NCI-H446 (cell line): ENCODE measurements at places on chromosomes 2 and 18.
A peak's percentile ranks its signal among the peaks of the same experiment; 100 is the strongest.

- no peak for DNase-seq
These were observed 514.9 kb downstream of the SUCLG1 start for GRCh38 chr2:83944191-83944590.

- DNase-seq, result no peak
These were observed 129.5 kb downstream of the RND3 start for GRCh38 chr2:150357770-150358467.

GRCh38 chr18:3480827-3481573 lies 31.0 kb downstream of the TGIF1 start:
- DNase-seq, result no peak

GRCh38 chr18:10228326-10228725 lies 226.1 kb upstream of the APCDD1 start:
- peak; percentile 25 for DNase-seq

GRCh38 chr2:171522788-171523087 lies 464 bp downstream of the CYBRD1 start:
- no peak for DNase-seq

- no peak for DNase-seq
These were observed 40.1 kb downstream of the RHOB start for GRCh38 chr2:20487030-20487391.

- DNase-seq, result no peak
These were observed 592 bp downstream of the ZNF397 start for GRCh38 chr18:35241448-35241804.

- DNase-seq, result no peak
These were observed 46.5 kb downstream of the IL1RL2 start for GRCh38 chr2:102233132-102233884.

DNA sequence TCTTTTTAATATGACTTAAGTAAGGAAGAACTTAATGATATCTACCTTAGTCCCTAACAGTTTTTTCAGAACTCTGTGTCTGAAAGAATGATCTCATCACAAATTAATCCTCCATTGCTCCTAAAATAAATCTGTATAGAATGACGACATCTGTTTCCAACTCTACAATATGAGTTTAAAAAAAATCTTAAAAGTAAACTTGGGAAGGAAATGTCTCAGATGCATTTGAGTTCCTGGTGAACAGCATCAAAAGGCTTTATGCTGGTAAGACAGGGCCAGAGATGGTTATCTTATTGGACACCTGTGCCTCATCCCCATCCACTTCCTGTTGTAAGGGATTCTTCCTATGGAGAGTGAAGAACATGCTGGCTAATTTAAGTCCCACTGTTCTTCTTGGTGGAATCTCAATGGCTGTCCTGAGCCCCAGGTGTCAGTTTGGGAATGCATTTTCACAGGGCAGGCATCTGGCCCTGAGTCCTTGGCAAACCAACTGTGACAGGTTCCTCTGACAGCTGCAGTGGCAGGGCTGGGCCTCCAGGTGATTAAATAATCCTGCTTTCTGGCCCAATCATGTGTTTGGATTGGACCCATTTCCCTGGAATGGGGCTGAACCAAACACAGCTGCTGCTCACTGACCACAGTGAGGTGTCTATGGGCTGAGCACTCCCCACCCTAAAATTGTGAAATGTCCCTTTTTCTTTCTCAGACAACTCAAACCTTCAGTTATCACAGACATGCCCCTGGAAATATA lies 12.9 kb upstream of the NCKAP5 start:
- no peak for DNase-seq

- no peak for DNase-seq
These were observed 26.8 kb upstream of the TACR1 start for GRCh38 chr2:75226099-75226498.

DNA sequence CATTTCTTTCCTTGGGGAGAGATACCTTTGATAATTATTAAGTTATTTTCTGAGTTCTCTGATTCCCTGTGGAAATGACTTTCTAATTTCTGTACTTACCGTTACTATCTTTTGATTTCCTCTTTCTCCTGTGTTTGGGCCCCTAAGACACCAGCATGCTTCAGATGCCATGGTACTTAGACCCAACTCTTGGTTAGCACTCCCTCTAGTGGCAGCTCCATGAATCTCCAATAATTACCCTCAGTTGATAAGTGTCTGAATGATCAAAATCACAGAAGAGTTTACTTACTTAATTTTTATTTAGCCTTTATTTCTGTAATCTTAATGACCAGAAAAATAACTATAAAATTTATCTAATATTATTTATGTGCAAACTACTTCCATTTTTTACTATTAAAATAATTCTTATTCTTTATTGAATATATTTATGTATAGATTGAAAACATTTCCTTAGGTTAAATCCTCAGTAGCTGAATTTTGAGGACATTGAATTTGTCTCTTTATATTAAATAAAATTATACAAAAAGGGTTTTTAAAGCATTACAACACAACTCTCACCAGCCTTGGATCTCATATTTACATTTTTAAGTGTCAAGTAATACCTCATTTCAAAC lies 300.4 kb downstream of the KCNS3 start:
- DNase-seq, result peak; percentile 77

DNA sequence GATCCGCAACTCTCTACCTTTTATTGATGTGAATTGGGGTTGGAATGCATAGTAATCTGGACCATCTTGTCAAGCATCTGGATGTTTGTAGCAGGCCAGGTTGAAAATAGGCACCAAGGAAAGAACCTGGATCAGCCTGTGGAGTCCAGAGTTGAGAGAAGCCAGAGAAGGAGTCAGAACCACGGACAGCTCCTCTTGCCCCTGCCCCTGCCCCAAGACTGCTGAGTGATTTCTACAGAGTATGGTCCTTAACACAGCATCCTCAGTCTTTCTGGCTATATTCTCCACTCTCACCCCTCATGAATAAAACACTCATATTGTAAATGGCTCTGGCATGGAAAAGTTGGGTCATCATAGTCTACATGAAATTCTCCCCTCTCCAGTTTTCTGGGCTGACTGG lies 154.6 kb downstream of the LOXHD1 start:
- no peak for DNase-seq

DNA sequence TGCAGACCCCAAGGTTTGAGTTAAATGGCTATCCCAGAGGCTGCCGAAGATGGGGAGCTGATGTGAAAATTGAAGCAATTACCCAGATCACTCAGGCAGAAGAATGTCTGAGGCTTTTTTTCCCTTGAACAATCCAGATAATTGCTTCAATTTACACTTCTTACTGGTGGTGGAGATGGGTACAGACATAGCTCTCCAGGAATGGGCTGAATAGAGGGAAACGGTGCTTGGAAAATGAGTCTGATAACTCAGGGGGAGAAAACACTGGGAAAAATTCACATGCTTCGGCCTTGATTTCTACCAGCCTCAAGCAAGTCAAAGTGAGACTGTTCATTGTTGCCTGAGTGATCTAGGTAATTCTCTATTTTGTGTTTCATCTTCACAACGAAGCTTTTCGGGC lies 9.5 kb upstream of the KIF5C start:
- DNase-seq, result no peak

DNA sequence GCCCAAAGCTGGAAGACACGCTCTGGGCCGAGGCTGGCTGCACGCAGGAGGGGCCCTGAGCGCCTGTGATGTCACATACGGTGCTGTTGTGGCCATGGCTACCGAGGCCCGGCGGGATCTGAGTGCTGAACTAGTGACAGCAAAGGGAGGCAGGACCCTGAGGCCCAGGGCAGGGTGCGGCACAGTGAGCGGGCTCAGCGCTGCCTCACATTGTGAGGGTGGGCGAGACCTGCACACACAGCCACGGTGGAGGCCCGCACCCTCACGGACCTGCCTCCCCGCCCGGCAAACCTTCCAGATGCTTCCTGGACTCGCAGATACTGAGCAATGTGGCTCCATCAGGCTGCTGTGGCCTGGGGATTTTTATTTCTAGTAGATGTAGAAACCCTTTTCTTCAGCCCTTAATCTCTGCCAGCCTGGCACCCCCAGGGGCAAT lies 133.8 kb upstream of the CTDP1 start:
- DNase-seq, result no peak

- no peak for DNase-seq
These were observed 94.9 kb upstream of the TWSG1 start for GRCh38 chr18:9239720-9240119.

- DNase-seq, result peak; percentile 83
These were observed 94.5 kb downstream of the MTCL1 start for GRCh38 chr18:8799596-8800441.

GRCh38 chr18:35983818-35984217 lies 11.3 kb downstream of the RMP24 start:
- DNase-seq, result no peak

DNA sequence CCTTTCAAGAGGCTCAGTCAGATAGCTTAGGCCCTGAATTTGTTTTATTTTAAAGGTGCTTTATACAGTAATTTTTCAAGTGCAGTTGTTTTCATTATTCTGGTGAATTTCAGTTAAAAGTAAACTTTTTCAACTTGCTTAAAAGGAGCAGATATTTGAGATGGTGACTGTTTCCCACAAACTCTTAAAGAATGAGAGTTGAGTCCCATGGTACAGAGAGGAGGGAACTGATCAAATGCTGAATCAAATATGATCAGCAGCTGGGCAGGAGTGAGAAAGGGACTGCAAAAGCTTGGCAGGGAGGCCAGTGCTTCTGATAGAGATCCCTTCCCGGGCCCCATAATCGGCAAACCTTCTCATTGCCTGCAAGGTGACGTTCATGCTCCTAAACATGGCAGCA lies 91.2 kb downstream of the KCNS3 start:
- no peak for DNase-seq

GRCh38 chr2:100782380-100782878 lies 37.5 kb upstream of the NPAS2 start:
- DNase-seq, result no peak

GRCh38 chr2:7019191-7019590 lies 102.0 kb downstream of the RNF144A start:
- no peak for DNase-seq

- DNase-seq, result no peak
These were observed 52.9 kb upstream of the SPATS2L start for GRCh38 chr2:200253639-200254038.

- DNase-seq, result no peak
These were observed 12.5 kb upstream of the GPR39 start for GRCh38 chr2:132404056-132404455.

DNA sequence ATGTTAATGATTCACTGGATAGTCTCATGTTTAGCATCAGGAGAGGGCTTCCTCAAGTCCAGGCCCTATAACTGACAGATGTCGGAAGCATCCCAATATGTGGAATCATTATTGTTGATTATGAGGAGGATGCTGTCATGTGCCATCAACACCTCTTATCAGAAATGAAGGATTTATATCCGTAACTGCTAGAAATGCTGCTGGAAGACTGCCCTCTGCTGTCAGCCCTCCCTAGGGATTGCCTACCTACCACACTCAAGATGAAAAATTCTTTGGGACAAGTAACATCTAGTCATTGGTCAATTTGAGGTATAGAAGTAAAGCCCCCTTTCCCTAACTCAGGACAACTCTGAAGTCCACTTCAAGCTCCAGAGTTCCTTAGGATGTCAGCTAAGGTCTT lies 1166.5 kb upstream of the NXPH2 start:
- DNase-seq, result no peak

- no peak for DNase-seq
These were observed 52.7 kb downstream of the SMAD4 start for GRCh38 chr18:51082571-51083267.

- DNase-seq, result peak; percentile 11
These were observed 123.3 kb upstream of the RND3 start for GRCh38 chr2:150610670-150611279.

DNA sequence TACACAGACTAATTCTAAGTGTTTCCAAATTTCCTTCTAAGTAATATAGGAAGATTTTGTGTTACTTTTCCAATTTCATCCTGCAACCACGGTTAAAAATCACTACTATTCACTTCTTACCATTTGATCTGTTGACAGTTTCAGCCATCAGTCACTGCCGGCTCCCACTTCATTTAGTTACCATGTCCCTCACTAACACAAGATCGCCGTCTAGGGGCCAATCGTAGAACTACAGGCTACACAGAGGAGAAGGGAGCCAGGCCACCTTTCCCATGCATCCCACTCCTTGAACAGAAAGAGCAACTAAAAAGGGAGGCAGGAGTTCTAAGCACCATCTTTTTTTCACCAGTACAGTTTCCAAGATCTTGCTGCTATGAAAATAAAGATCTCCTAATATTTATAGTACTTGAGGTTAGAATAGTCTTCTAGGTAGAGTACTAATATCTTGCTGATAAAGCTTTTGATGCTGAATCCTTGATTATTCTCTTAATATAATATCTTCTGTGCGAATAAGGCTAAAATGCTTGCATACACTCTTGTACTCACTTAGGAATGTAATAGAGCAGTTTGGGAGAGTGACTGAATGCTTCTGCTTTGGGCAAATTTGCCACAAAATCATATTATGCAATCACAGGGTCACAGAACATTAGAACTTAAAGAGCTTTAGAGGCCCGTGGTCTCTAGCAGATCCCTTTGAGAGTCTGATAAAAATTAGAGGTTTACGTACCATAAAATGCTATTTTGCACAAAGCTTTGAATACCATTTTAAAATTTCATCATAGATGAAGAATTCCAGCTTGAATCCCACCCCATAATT lies 39.5 kb upstream of the CYP1B1 start:
- peak; percentile 57 for DNase-seq

DNA sequence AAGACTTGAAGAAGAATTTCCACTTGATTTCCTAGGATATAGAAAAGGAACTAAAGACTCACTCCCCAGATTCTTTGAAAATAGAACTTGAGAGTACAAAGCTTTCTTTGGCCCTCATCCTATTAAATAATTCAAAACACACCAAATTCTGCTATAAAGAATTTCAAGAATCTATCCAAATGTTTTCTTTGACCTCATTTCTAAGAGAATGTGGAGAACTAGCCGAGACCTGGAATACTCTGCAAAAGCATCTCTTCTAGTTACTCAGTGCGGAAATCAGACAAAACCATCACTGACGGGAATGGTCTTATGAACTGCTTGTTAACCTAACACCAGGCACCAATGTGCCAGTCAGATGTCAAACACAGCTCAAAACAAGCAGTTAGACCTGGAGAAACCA lies 44.2 kb upstream of the ARL5A start:
- DNase-seq, result no peak

GRCh38 chr2:217890445-217890844 lies 112.3 kb downstream of the TNS1 start:
- DNase-seq, result no peak

DNA sequence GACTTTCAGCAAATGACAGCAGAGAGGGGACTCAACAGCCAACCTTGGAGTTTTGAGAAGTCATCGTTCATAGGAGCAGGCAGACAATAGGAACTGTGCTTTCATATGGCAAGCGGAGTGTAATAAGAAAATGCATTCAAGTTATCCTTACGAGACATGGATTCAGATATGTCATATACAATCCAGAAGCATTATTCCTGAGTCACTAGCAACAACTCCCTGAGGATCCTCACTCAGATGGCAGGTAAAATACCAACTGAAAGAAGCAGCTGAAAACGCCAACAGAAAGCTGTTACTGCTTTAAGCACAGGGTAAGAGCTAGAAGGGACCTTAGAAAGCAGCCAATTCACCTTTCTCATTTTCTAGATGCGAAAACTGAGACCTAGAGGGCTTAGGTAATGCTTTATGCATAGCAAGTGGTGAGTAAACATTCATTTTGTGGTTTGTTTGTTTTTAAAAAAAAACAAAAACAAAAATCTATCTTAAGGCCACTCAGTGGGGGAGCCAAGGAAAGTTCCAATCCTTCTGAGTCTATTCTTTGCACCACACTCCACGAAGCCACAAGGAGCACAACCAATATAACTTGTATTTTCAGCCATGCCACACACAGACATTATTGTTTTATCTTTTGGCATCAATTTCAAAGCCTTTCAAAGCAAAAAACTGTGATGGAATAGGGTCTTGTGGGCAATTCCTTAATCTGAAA lies 89.1 kb upstream of the RIOK3 start:
- no peak for DNase-seq
